ENCODE measurements at places on chromosomes 16 and 17.

- DNase-seq = no peak
Measured at GRCh38 chr16:87067003-87067556, 250.1 kb downstream of the C16orf95 start.

GRCh38 chr17:32656886-32657285, 170.1 kb downstream of the CDK5R1 start:
- DNase-seq = no peak

- no peak for DNase-seq
Measured at GRCh38 chr17:81176666-81177065, 10.6 kb upstream of the AATK start.

DNA sequence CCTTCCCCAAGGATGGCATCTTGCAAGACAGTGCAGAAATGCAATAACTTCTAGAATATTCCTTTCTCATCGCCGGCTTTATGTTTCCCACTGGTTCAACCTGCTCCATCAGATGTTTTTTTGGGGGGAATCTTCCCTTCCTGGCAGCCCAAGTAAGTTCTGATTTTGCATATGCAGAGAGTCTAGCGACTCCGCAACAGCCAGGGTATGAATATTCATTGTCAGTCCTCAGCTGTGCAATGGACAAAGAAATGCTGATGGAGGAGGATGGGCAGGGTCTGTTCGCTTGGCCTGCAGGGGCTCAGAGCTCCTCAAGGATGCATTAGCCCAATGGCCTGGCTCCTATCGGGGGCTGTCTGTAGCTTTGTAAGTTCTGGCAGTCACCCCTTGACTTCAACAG, 358.8 kb upstream of the CCL2 start:
- no peak for DNase-seq

DNA sequence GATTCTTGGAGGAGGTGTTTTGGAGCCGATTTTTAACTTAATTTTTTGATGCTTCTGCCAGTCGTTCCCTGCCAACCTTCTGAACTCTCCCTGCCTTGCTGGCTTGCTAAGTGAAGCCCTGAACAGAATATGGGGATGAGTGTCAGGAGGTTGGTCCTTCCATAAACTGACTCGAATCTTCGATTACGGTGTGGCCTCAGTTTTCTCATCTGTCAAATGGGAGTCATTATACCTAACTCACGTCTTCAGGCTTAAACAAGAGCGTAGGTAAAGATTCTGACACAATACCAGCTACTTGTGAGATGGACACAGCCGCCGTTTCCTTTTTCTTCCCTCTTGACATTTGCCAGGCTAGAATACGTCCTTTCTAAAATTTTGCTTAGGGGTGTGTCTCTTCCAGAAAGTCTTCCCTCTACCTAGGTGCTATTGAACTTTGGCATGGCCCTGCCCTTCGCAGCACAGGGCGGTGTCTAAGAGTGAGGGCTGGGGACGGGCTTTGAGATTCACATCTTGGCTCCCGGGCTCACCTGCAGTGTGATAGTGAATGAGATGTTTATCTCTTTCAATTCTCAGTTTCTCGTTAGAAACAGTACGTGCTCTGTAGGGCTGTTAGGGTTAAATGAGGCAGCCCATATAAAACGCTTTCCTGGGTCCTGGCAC, 190.6 kb upstream of the SDK2 start:
- DNase-seq = no peak

GRCh38 chr16:30493941-30494488, 21.5 kb downstream of the ITGAL start:
- DNase-seq = no peak

- no peak for DNase-seq
Measured at GRCh38 chr16:24993722-24994686, 21.2 kb downstream of the ARHGAP17 start.

Data from stimulated activated CD4-positive, alpha-beta T cell treated with anti-CD3 and anti-CD28 coated beads, TNF-alpha, amount 100 ng/mL, for 48 hours (primary cell).